ELR (cell line): ENCODE measurements at places on chromosomes 4 and X.

GRCh38 chr4:135731682-135732081, 1530.1 kb upstream of the PABPC4L start:
- DNase-seq = no peak

GRCh38 chr4:20570981-20571715, 129.1 kb upstream of the PACRGL start:
- DNase-seq = no peak

DNA sequence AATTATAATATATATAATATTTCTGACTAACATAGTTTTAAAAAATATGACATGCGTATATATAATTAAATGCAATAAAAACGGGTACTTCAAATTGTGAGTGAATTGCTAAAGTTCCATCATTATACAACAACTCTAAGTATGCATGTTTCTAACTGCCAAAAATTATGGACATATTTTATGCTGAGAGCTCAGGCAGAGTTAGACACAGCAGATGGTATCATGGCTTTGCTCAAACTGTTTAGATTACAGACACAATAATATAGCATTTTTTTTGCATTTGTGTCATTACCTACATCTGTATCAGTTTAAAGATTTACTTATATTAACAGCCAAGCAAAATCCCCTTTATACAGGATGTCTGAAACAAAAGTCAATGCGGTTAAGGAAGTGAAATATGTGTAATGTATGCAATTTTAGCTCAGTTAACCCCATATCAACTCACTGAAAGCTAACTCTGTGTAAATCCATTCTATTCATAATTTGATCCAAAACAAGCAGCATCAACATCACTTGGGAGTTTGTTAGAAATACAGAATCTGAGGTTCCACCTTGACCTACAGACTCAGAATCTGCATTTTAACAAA, 119.1 kb upstream of the CNKSR2 start:
- no peak for DNase-seq

GRCh38 chr4:176792326-176793059, at the start of gene VEGFC:
TSS of gene VEGFC (minus strand) at chr4:176792922. CDS start at chr4:176792311, 611 bp downstream.
- DNase-seq = peak; percentile 82

- DNase-seq = no peak
Observed at GRCh38 chrX:74250574-74250973, 53.4 kb upstream of the ZCCHC13 start.

GRCh38 chr4:40976343-40976742, 226.6 kb downstream of the NSUN7 start:
- peak; percentile 78 for DNase-seq

DNA sequence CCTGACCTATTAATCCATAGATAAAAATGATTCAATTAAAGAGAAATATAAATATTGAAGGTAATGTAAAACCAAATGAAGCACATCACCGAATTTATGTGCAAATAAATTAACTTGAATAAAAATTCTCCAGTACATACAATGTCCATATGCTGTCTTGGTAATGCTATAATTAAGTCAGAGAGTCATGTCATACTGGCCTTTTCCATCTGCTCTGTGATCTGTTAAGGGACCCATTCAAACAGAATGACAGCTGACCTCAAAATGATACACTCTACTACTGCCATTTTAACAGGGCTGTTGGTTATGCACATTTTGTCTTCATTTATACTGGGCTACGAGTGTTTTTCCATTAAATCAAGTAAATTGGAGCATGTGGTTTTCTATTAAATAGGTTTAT, 99.3 kb downstream of the TEX13A start:
- no peak for DNase-seq

GRCh38 chrX:138492371-138492770, 219.1 kb downstream of the FGF13 start:
- no peak for DNase-seq

- peak; percentile 70 for DNase-seq
Observed at GRCh38 chrX:150693725-150694574, 754 bp downstream of the MTMR1 start.

- DNase-seq = no peak
Observed at GRCh38 chrX:9271789-9272525, 192.9 kb upstream of the TBL1X start.

- no peak for DNase-seq
Observed at GRCh38 chr4:14568351-14568750, 433.9 kb upstream of the CPEB2 start.

- no peak for DNase-seq
Observed at GRCh38 chr4:110704748-110705439, 82.0 kb upstream of the PITX2 start.

- DNase-seq = no peak
Observed at GRCh38 chrX:56308726-56309125, 76.6 kb downstream of the KLF8 start.

DNA sequence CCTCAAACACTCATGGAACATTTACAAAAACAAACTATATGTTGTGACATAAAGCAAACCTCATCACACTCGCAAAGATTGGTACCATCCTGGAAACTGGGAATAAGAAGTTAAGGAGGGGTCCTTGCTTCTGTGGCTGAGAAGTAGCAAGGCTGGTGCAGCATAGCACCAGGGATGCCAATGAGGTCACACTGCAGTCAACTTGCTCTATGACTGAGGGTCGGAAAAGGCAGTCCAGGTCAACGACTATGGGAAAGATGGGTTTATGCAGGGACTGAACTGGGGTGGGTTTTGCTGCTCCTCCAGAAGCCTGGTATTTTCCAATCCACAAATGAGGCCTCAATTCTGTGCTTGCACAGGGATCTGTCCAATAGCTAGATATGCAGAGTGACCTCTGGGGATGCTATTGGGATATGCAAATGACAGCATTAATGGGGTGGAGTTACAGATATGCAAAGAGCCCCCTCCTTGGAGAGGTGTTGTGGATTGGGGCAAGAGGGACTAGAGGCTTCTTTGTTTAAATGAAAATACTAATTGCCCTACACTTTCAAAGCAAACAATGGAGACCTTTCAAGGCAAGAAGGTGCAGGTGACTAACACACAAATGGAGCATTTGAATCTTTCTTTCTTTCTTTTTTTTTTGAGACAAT, 7.2 kb upstream of the IL13RA1 start:
- DNase-seq = no peak

- DNase-seq = no peak
Observed at GRCh38 chr4:138010639-138011038, 231.5 kb downstream of the SLC7A11 start.

DNA sequence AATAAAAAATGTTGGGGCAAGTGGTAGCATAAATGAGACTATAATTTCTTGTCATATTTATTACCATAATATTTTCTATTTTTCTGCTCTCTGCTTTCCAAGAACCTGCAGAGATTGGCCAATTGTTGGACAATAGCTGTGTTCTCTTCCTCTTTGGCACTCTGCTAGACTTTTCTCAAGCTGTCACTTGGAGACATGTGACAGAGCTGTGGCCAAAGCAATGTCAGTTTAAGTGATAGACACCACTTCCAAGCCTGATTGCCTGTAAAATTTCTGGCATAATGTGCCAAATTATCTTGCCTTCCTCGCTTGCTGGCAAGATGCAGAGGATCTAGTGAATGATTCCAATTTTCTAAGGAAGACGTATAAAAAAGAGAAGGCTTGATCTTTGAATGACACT, 162.2 kb upstream of the NDST4 start:
- DNase-seq = no peak

DNA sequence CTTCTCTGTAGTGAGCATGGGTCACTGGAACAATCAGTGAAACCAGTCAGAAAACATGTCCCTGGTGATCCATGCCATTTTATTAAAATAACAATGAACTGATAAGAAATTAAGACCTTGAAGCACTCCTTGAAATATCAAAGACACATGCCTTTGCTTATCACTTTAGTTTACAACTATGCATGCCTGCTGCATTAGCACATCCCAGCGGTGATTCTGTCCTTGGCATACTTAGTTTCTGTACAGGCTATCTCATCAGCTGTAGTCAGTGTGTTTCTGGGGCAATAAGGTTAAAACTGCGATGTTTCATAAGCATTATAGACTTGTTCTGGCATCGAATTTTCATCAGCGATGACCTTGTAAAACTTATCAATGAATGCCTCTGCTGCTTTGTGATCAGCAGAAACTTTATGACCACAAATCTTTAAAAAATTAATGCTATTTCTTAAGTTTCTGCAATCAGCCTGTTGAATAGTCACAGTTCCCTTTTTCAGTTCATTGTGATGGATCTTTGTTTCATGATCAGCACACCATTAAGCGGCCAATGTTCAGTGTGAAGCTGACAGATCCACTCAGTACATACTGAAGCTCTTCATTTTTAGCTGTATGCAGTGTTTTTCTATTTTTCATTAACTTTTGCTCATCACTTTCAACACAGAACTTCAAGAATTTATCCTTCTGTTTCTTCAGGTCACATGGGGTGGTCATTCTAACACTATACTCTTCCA, 150.5 kb downstream of the RNF150 start:
- no peak for DNase-seq

- DNase-seq = peak; percentile 27
Observed at GRCh38 chrX:108299101-108299591, 139.1 kb downstream of the COL4A6 start.

- DNase-seq = no peak
Observed at GRCh38 chr4:91764085-91764484, 539.7 kb upstream of the GRID2 start.

DNA sequence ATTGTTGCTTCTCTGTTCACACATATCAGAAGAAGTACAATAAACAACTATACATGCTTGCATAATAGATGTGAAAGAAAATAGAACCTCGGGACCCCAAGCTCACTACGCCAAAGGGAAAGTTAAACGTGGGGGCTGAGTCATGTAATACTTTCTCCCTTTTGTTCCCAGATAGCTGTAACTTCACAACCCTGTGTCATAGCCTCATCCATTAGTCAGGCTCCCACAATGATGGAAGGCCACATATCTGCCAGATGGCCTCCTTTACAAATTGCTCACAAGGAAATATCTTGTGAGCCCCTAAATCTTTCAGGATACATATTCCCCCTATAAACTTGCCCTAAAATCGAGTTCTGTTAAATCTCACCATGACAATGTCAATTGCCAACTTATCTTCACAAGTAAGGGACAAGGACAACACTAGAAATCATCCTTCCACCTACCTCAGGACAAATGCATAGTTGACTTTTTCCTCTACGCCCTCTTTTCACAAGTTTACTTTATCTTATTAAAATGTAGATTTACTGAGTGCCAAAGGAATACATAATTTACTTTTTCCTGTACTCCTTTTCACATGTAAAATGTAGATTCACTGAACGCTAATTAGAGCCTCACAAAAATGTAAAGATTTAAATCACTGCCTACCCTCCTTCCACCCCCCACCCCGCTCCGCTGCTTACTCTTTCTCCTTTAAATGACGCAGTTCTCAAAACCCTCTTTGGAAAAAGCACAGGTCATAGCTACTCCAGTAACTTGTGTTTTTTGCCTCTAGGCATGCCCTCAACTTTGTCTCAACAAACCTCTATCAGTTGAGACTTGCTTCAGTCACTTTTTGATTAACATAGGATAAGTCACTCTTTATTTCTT, 477.1 kb downstream of the DTHD1 start:
- no peak for DNase-seq

DNA sequence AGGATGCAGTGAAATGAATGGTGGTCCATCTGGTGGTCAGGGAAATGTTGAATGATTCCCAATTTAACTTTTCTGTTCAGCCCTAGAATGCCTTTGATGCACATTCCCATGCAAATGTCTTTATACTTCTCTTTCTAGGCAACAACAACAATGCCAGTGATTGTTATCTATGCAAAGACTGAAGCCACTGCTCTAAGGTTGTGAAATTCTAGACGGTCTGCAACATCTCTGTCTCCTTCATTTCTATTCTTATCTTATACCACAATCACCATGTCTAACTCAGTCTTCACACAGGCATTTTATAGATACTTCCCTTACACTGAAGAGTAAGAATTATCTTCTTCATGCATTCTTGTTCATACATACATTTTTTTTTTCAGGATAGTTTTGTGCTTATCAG, 84.5 kb downstream of the HPGD start:
- no peak for DNase-seq

GRCh38 chrX:10470009-10470408, 150.4 kb downstream of the MID1 start:
- DNase-seq = no peak

DNA sequence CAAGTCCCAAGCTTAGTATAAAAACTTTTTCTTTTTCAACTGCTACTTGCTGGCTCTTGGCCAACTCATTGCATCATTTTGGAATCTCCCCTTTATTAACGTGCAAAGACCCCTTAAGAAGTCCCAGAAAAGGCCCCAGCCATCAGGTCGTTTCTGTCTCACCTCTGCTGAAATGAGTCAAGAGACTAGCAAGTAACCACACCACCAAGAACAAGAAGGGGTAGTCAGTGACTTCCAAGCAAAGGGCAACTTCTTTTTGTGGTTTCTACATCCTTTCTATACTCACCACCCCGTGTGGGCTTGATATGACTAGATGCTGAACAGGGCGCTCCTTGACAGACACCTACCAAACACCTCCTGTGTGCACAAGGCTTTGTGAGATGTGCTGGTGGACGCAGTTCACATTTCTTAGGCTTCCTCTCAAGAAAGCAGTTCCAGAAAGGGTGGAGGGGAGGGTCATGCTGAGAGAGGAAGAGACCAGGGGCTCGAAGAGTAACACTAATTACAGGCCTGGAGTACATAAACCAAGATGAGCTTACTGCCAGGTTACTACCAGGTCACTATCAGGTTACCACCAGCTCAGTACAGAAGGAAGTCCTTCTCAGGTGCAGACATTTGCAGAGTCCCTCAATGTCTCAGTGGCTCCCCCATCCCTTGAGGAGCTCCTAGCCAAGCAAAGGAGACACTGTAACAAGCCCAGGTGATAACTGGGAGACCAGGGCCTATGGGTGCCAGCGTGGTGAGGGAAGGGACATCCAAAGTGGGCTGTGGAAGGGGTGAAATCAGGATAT, 19.3 kb downstream of the JAKMIP1 start:
- no peak for DNase-seq

- no peak for DNase-seq
Observed at GRCh38 chr4:39429476-39430334, 23.0 kb downstream of the KLB start.

DNA sequence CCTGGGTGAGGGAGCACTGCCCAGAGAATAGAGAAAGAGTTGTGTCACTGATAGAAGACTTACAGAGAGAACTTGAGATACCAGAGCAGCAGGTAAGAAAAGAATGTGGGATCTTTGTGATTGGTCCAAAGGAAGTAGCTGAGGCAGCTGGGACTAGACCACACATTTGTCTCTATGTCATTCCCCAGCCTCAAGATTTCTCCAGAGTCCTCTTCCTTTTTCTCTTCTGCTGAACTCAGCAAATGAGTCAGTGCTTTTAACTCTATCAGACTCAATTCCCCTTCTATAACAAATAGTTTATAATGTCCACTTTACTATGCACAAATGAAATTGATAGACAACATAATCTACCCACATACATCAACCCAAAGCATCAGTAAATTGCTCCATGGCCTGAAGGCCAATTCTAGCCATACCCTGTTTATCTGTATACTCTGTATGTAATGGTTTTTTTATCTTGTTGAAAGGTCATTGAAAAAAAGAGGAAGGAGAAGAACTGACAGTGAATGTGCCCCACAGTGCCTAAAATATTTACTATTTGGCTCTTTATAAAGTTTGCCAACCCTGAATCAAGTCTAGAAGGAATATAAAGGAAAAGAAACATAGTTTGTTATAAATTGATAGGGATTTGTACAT, 38.2 kb downstream of the ETDC start:
- DNase-seq = no peak

GRCh38 chr4:119604266-119604665, 24.3 kb downstream of the PDE5A start:
- no peak for DNase-seq

GRCh38 chr4:10093801-10094552, 22.6 kb downstream of the WDR1 start:
- DNase-seq = peak; percentile 55

- DNase-seq = peak; percentile 59
Observed at GRCh38 chr4:27048429-27049238, 188.0 kb downstream of the STIM2 start.
